Cerebellar cortex (tissue), 1 donor: ENCODE measurements at places on chromosomes 3 and 15.

- DNase-seq, result no peak
Observed at GRCh38 chr15:41128174-41128902, 12.3 kb upstream of the INO80 start.

- no peak for DNase-seq
Observed at GRCh38 chr15:100281096-100281917, 60.5 kb downstream of the ADAMTS17 start.

DNA sequence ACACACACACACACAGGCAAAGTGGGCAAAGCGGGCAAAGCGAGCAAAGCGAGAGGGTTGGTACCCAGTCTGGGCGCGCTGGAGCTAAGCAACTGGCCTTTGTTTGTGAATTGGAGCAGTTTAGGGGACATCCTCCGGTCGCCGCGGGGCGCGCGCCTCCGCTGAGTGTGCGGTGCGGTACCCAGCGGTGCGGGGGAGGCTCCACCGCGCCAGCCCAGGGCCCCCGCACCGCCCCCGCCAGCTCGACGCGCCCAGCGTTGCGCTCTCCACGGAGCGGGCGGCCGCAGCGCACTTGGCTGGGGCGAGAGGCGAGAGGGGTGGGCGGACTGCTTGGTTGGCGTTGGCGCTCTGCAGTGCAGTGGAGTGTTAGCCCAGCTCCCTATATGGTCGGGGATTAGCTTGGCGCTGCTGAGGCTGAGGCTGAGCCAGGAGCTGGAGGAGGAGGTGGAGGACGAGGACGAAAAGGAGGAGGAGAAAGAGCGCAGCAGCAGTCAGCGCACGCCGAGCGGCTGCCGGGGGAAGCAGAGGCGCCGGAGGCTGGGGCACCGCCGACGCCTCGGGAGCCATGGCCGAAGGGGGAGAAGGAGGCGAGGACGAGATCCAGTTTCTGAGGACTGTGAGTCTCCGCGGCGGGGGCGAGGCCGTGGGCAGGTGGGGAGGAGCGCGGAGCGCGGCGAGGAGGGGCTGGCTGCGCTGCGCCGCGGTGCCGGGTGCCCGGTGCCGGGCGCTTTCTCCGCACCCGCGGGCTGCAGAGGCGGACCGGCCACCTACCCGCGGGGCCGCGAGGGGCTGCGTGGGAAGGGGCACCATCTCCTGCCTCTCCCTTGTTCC is at the start of gene RYR3:
TSS of gene RYR3 (plus strand) at position 487 of the 831 bp plus-strand sequence. CDS start at position 566, 79 bp downstream.
- no peak for DNase-seq

DNA sequence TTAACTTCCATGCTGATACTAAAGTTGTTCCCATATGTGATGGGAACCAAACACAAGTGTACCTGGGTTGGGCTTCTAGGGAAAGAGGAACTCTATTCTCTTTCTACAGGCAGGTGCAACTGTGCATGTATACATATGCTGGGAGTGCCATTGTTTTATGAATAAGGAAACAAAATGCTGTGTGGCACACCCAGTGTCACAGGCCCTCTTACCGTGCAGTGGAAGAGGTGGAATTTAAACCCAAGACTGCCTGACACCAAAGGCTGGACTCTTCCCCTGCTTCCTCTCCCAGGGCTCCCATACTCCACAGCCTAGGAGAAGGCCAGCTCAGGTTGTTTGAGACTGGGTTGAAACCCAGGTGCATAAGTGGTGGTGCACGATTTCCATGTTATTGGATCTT is 1.9 kb upstream of the FETUB start:
- no peak for DNase-seq

DNA sequence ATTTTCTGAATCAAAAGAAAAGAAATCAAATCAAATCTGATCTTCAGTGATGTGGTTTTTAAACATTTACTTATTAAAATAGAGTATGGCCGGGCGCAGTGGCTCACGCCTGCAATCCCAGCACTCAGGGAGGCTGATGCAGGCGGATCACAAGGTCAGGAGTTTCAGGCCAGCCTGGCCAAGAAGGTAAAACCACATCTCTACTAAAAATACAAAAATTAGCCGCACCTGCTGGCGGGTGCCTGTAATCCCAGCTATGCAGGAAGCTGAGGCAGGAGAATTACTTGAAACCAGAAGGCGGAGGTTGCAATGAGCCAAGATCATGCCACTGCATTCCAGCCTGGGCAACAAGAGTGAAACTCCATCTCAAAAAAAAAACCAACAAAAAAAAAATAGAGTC is 169.1 kb downstream of the ULK4 start:
- DNase-seq, result no peak

DNA sequence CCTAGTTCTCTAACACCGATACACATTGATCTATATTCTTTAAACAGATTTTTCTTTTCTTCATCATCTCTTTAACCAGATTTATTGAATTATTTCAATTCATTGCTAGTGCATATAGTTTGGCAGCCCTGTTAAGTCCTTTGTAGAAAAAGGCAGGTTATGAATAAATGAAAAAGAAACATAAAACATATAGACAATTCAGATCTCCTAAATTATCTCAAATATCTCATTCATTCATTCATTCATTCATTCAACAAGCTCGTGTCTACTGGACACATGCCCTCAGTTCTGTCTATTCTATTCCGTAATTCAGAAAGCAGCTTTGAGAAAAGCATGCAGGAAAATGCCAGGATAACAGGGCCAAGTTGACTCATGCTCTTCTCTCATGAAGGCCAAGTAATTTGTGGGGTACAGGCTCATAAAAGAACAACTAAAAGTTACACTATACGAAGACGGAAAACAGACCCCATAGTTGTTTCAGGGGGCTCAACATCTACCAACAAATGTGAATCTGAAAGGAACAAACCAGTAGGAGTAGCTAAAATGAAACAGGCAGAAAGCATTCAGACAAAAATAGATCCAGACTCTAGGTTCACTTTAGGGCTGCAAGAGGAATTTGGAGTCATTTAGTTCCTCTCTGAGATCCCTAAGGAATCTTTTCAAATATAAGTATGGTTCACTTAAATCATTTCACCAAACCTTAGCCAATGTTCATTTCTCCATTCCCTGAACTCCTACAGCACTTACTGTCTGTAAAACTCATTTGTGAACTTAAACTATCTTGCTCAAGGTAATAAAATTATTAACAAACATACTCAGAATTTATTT is 7.5 kb downstream of the ZNF148 start:
- no peak for DNase-seq

GRCh38 chr15:89714775-89715174 is 24.2 kb downstream of the WDR93 start:
- no peak for DNase-seq

DNA sequence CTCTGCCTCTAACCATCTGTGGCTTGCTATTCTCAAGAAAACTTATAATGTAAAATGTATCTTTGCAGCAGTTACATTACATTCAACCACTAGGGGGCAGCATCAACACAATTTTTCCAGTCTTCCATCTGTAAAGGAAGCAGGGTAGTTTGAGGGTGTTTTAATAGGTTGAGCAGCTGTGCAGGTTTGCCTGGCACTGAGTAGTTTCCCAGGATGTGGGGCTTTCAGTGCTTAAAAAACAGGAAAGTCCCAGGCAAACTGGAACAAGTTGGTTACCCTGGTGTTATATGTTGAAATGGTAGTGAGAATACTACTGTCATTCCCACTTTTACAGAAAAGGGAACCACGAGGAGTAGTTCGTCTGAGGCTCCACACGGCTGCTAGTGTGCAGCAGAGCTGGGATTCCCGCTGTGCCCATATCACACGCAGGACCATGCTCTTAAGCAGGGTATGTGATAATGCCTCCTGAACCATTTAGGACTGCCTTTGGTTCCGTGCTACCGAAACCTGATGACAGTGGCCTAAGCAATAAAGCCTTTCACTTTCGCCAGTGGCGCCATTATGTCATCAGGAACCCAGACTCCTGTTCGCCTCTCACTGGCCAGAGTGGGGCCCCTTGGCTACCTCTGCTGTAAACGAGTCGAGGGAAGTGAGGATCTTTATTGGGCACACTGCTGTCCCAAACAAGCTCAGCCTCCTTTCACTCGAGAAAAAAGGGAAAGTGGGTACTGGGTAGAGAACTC is 64.7 kb upstream of the ZBTB38 start:
- DNase-seq, result peak; percentile 85
